ENCODE measurements at places on chromosomes 12 and 14.

DNA sequence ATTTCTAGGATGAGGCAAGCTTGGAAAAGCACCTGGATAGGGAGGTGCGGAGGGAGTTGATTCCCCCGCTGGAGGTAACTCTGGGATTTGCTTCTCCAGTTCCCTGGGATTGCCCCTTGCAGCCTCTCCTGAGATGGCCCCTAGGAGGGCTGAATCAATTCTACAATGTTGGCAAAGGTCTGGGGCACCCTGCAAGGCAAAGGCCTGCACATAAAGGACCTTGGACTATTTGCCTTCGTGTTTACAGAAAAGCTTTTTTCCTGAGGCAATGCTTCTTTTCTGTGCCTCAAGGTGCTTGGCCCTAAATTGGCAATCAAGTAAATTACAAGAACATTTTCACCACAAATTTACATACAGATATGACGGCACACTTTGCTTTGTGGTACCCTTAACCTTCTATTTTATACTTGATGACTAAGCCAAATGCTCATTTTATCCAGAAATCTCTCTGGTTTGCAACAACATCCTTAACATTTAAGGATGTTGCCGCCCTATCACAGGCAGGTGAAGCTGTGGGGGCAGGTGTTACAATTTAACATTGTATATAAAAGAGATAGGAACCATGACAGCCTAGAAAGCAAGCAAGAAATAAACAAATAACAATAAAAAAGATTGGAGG is 40.3 kb downstream of the TIMELESS start:
- DNase-seq: no peak

GRCh38 chr12:57580466-57580795 is 10.6 kb upstream of the PIP4K2C start:
- no peak for DNase-seq

- peak; percentile 16 for DNase-seq
These were observed 32.8 kb downstream of the MIA2 start for GRCh38 chr14:39266525-39266870.

- no peak for DNase-seq
These were observed 488.0 kb upstream of the STXBP6 start for GRCh38 chr14:25537846-25538455.

- no peak for DNase-seq
These were observed 477.7 kb upstream of the NOVA1 start for GRCh38 chr14:27075503-27075902.

GRCh38 chr12:73815072-73815645 is 722.5 kb upstream of the ATXN7L3B start:
- DNase-seq: no peak

DNA sequence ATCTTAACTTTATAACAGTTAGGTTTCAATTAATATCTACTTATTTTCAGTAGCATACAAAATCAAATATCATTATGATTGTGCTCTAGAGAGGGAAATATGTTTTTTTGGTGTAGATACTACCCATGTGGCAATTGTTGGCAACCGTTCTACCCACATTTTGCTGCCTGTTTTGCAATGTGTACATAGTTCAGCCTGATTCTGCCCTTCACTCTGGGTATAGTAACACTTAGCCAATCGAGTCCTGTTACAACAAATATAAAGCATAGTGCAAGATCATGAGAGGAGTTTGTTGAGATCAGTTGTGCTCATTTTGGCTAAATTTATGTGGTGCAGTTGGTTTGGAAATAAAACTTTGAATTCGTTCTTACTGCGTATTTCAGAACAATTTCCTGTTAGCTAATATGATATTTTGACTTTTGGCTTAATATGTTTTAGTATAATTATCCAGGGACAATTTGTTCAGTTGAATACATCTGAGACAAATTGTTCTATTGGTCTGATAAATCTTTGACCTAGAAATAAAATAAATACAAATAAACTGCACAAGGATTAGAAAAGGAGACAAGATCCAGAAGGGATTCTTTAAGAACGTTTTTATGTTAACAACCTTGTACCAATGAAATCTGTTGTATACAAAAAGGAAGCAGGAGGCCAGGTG is 76.9 kb downstream of the ATF7IP start:
- no peak for DNase-seq

DNA sequence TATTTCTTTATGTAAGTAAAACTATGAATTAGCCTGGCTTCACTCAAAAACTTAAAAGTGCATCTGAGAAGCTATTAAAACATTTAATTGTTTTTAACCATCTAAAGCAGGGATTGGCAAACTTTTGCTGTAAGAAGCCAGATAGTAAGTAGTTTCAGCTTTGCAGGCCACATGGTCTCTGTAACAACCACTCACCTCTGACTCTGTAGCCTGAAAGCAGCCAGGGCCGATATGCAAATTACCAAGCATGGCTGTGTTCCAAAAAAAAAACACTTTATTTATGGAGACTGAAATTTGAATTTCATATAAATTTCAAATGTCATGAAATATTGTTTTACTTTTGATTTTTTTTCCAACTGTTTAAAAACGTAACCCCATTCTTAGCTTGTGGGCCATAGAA is 95.3 kb downstream of the CIT start:
- DNase-seq: no peak

GRCh38 chr12:48187916-48188695 is 4.7 kb downstream of the CCDC184 start:
- no peak for DNase-seq

DNA sequence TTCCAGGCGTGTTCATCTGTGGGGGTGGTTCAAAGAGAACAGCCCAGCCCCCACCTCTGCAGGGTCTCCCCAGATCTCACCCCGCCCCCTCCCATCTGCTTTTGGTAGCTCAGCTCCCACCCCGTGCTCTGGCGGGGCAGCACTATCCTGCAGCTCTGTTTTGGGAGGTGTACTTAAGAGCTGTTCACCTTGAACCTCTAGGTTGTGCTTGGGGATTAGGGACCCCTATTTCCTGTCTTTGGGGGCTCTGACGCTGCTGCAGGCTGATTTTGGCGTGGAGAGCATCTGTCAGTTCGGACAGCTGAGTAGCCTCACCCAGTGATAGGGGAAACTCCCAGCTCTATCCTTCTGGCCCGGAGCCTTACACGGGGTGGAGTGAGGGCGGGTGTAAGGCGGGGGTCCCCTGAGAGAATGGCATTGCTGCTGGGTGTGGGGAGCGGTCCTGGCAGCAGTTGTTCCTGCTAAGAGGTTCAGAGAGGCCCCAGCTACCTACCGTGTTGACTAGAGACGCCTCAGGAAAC is 765 bp downstream of the TMEM120B start:
- DNase-seq: no peak

GRCh38 chr14:76117789-76118484 is 33.8 kb upstream of the GPATCH2L start:
- DNase-seq: no peak

DNA sequence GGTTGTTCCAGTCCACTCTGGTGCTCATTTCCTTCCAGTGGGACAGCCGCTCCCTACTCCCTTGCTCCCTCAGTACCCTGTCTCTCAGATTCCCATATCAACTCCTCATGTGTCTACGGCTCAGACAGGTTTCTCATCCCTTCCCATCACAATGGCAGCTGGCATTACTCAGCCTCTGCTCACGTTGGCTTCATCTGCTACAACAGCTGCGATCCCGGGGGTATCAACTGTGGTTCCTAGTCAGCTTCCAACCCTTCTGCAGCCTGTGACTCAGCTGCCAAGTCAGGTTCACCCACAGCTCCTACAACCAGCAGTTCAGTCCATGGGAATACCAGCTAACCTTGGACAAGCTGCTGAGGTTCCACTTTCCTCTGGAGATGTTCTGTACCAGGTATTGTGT is 69.9 kb downstream of the RAD52 start:
- no peak for DNase-seq

GRCh38 chr12:44775901-44776300 is 100.2 kb downstream of the NELL2 start:
- no peak for DNase-seq

- DNase-seq: no peak
These were observed 297.5 kb downstream of the RPAP3 start for GRCh38 chr12:47408171-47408871.

- no peak for DNase-seq
These were observed 13.5 kb upstream of the PDZRN4 start for GRCh38 chr12:41174602-41175001.

DNA sequence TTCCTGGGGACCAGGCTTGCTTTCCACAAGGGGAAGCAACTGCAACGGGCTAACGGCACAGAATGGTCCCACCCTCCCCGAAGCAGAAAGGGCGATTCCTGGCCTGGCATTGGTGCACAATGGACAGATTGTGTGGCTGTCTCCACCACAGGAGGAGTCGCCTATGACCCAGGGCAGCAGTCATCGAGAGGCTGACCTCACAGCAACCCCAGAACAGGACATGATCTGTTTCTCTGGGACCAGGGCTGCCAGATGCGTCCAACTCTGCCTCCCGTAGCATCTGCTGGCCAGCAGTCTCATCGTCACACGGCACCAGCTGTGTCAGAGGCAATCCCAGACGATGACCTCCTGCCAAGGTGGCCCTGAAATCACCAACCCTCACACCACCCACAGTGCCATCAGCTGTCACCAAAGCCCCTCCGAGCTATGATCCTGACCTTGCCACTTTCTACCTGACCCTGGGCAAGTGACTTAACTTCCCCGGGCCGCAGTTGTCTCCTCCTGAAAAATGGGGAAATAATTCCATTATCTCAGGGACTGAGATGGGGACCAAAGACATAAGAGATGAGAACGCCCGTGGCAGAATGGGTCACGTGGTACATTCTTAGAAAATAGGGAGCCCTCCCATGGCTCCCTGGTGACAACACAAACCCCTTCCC is 86.7 kb downstream of the CHGA start:
- DNase-seq: no peak

DNA sequence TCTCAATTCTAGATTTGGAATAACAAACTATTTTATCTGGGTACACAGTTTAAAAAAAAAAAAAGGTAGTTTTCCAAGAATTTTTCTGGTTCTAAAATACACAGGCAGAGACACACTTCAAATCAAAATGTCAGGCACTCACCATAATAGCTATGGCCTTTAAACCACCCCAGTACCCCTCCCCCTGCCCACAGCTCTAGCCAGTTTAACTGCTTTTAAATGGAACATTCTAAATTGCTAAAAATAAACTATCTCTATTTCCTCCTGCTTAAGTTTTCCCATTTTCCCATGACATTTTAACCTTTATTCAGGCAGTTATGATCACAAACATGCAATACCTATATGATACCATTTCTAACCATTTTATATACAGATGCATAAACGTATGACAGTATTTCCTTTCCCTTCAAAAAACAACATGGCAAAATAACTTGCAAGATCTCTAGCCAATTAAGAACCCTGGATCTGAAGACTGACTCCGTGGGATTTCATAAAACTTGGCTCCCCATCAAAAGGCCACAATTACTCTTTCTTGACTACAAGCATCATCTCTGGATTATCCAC is 46.3 kb downstream of the PPP2R5E start:
- DNase-seq: no peak

DNA sequence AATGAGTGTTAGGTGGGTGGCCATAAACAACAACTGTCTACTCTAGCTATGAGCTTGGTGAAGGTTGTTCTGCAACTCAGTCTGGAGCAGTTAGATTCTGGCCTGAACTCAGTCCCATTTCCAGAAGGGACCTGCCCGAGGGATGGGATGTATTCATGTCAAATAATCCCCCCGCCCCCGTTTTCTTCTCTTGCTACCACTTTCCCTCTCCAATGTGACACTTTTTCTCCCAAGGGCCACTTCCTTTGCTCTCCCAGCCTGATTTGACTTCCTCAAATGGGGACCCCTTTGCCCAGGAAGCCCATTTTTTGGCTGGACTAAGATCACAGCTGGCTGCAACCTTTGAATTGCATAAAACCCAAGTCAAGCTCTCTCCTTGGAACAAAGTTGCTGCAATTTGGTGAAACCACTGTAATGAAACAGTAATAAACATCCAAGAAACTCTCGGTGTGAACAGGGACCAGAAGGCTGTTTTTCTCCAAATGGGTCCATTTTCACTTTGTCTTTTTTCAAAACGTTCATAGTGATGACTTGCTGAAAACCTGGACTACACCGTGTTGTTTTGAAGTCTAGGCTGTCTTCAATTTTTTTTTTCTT is 137.2 kb upstream of the GSC start:
- no peak for DNase-seq

DNA sequence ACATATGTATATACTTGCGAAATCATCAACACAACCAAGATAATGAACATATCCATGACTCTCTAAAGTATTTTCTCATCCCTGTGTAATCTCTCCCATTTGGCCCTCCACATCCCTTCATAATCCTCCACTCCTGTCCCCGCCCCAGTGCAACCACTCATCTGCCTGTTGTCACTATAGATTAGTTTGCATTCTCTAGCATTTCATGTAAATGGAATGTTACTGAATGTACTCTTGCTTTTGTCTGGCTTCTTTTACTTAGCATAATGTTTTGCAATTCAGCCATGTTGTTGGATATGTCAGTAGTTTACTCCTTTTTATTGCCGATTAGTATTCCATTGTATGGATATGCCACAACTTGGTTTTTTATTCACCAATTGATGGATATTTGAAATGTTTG is 99.1 kb downstream of the BICD1 start:
- no peak for DNase-seq

DNA sequence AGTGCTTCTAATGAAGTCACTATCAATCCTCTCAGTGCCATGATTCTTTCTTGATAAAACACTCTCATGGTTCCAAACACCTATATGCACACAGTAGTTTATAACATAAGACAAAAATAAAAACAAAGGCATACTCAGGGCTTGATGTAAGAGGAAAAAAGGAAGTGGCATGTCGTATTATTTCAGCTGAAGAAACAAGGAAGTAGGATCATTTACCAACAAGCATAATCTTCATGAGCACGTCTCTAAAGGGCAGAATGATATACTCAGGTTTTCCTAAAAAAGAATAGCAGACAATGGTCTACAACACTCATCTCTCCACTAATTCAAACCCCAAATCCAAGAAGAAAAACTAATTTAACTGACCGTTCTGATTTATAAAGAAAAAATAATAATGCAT is 33.9 kb downstream of the NUMB start:
- no peak for DNase-seq

DNA sequence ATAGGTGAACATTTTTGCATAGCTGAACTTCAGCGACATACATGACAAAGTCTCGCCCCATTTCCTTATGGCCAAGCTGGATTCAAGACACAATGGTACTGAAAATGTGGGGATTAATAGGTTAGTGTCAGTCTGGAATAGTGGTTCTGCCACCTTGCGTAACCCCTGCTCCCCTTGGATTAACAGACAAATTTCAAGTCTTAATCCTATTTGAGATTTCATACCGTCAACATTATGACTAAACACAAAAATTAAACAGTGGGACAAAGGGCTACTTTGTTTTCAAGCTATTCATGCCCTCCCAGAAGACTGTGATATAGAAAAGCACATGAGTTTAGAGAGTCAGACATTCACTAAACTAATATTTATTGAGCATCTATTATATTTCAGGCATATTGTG is 138.9 kb upstream of the HIF1A start:
- DNase-seq: no peak

- no peak for DNase-seq
These were observed 13.4 kb downstream of the BTBD6 start for GRCh38 chr14:105261781-105262180.

All from cerebellar nuclear complex (tissue), 1 donor.